Pericardium fibroblast (primary cell): ENCODE measurements at places on chromosomes 1 and 21. TPM values are rescaled to one million over a fixed set of nuclear protein-coding genes. Genes with fewer than 3 reads are reported as not detected.

PLEKHA6 gene
- 1.0 and 2.7 TPM in 2 replicates for total RNA-seq

EMC1 gene
- total RNA-seq, result 31.4 and 52.9 TPM in 2 replicates

CHI3L1 gene
- 39.8 and 238 TPM in 2 replicates for total RNA-seq

STIL gene
- total RNA-seq, result 1.6 TPM in 2 replicates

SLC25A34 gene
- total RNA-seq, result 0.58 and 3.9 TPM in 2 replicates

ESPN gene
- total RNA-seq, result under 0.01 TPM in 1 of 2 replicates, not detected in the other

BEND5 gene
- 1.8 and 6.9 TPM in 2 replicates for total RNA-seq

OLFML2B gene
- total RNA-seq, result 3.4 and 18.9 TPM in 2 replicates

HLX gene
- total RNA-seq, result 17.4 and 48.0 TPM in 2 replicates

CLCA1 gene
- total RNA-seq, result not detected in 2 replicates

CDK18 gene
- 2.2 and 7.4 TPM in 2 replicates for total RNA-seq

KIF2C gene
- total RNA-seq, result 1.1 and 1.4 TPM in 2 replicates

IVL gene
- not detected in 2 replicates for total RNA-seq

OLFML3 gene
- total RNA-seq, result 320 and 623 TPM in 2 replicates

ANKRD34A gene
- total RNA-seq, result 0.85 and 1.6 TPM in 2 replicates

KLF17 gene
- total RNA-seq, result under 0.01 TPM in 1 of 2 replicates, not detected in the other

TATDN3 gene
- 9.9 and 11.9 TPM in 2 replicates for total RNA-seq

DHRS3 gene
- 66.5 and 71.6 TPM in 2 replicates for total RNA-seq

SPRR3 gene
- not detected in 2 replicates for total RNA-seq

DIO1 gene
- not detected in 2 replicates for total RNA-seq

DESI2 gene
- total RNA-seq, result 45.2 and 45.6 TPM in 2 replicates

COL6A1 gene
- total RNA-seq, result 5,409 and 5,608 TPM in 2 replicates
